Myocyte (in vitro differentiated cells): ENCODE measurements at places on chromosomes 11 and 22.
A peak's percentile ranks its signal among the peaks of the same experiment; 100 is the strongest.

- no peak for DNase-seq
Measured at GRCh38 chr11:77665240-77665965, 27.8 kb upstream of the CLNS1A start.

GRCh38 chr11:119752345-119752871 lies 23.4 kb upstream of the NECTIN1 start:
- DNase-seq: no peak

GRCh38 chr11:34603129-34604001 lies 17.5 kb upstream of the EHF start:
- DNase-seq: no peak

DNA sequence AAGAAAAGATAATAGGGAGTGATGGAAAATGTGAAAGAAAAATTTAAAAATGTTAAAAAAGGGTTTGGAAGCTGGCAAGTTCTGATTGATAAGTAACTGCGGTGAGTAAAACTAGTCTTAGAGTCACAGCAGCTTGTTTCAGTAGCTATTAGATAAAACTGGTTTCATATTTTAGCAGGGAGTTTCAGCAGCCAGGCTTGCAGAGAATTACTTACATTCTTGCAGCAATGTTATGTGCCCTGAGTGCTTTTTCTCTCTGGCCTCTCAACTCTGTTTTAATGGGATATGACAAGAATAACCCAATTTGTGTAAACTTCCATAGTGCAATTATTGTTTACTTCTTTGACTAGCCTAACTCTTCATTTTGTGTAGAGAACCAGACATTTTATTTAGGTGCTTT lies 33.6 kb downstream of the PPME1 start:
- DNase-seq: no peak

DNA sequence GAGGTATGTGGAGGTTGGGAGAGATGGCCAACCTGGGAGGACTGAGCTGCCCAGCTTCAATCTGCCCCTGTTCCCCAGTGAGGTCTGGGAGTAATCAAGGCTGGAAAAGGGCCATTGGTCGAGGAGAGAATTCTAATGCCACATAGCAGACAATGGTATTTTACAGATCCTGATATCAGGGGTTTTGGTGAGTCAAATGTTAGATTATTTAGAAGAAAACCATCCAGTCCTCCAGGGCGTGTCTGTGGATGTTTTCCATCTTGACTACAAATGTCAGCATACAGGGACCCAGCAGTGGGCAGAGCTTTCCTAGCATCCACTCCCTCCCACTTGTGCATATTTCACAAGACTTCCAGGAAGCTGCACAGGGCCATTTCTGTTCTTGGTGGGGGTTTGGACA lies 107.9 kb downstream of the SCN3B start:
- no peak for DNase-seq

GRCh38 chr11:94513091-94513490 lies 830 bp downstream of the C11orf97 start:
- no peak for DNase-seq

- DNase-seq: no peak
Measured at GRCh38 chr11:73152086-73152853, 10.2 kb upstream of the FCHSD2 start.

- DNase-seq: no peak
Measured at GRCh38 chr11:83493917-83494316, 207.8 kb upstream of the CCDC90B start.

- DNase-seq: peak; percentile 9
Measured at GRCh38 chr11:112226831-112227401, 688 bp downstream of the PTS start.

DNA sequence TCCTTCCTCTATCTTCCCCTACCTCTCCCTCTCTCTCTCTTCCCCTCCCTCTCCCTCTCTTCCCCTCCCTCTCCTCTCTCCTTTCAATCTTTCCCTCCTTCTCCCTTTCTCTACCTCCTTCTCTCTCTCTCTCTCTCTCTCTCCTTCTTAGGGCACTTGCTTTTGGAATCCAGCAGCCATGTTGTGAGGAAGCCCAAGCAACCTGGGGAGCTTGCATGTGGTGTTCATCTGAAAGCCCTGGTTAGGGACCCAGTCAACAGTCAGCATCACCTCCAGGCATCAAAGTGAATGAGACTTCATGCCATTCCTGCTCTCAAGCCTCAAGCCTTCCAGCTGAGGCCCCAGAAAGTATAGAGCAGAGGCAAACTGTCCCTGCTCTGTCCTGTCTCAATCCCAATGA lies 65.6 kb upstream of the SHISAL1 start:
- no peak for DNase-seq

GRCh38 chr11:91932151-91932821 lies 292.3 kb upstream of the FAT3 start:
- no peak for DNase-seq

GRCh38 chr11:74492084-74492483 lies 1.4 kb downstream of the LIPT2 start:
- no peak for DNase-seq

DNA sequence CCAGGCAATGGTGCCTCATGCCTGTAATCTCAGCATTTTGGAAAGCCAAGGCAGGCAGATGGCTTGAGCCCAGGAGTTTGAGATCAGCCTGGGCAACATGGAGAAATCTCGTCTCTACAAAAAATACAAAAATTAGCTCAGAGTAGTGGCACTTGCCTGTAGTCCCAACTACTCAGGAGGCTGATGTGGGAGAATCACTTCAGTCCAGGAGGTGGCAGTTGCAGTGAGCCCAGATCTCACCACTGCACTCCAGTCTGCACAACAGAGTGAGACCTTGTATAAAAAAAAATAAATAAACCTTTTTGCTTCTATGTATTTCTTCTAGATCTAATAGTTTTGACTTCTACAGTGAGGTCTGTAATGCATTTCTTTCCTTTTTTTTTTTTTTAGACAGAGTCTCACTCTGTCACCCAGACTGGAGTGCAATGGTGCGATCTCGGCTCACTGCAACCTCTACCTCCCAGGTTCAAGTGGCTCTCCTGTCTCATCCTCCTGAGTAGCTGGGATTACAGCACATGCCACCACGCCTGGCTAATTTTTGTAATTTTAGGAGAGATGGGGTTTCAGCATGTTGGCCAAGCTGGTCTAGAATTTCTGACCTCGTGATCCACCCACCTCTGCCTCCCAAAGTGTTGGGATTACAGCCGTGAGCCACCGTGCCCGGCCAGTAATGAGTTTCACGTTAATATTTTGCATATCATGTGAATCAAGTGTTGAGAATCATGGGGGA lies 18.1 kb upstream of the RDX start:
- no peak for DNase-seq

- no peak for DNase-seq
Measured at GRCh38 chr11:20051469-20052399, 108.5 kb downstream of the DBX1 start.

- DNase-seq: no peak
Measured at GRCh38 chr11:3954448-3955298, 99.2 kb downstream of the STIM1 start.

- no peak for DNase-seq
Measured at GRCh38 chr11:99670067-99670676, 649.4 kb downstream of the CNTN5 start.

GRCh38 chr11:32613500-32614151 lies 30.0 kb downstream of the EIF3M start:
- no peak for DNase-seq

DNA sequence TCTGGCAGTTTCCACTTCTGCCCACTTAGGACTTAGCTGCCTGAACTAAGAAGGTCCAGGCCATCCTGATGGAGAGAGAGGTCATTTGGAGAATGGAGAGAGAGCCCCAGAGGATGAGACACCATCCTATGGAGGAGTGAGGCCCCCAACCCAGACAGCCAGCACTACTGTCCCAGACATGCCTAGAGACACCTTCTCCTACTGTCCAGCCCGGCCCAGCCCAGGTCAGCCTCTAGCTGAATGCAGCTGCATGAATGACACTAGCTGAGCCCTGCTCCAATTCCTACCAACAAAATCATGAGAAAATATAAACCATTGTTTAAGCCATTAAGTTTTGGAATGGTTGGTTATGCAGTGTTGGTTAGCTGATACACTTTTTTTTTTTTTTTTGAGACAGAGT lies 47.4 kb downstream of the APOL3 start:
- no peak for DNase-seq

GRCh38 chr11:2259466-2259830 lies 10.9 kb downstream of the ASCL2 start:
- DNase-seq: no peak

GRCh38 chr22:23522623-23523251 lies 57.4 kb downstream of the IGLL1 start:
- DNase-seq: no peak

- DNase-seq: no peak
Measured at GRCh38 chr11:74311352-74311926, at the start of gene P4HA3. P4HA3 (minus strand) TSS chr11:74311640; CDS start chr11:74311611, 29 bp downstream.

GRCh38 chr11:29025001-29025400 lies 916.8 kb downstream of the METTL15 start:
- DNase-seq: no peak

DNA sequence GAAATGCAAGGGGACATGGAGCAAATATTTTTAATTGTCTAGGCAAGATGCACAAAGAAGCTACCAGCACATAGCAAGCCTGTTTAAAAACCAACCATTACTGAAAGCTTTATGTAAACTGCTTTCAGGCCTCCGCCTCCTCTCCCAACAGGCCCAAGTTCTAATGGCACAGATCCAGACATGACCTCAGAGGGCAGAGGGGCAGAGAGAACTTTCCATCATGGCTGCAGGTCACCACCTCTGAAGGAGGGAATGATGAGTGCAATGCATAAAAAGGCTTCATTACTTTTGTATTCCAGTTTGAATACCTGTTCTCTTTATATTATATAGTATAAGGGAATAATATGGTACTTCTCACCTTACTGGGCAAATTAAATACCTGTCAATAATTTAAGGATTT lies 15.2 kb downstream of the DDX17 start:
- DNase-seq: peak; percentile 53

- DNase-seq: peak; percentile 21
Measured at GRCh38 chr22:41288245-41288946, 2.4 kb upstream of the RANGAP1 start.

GRCh38 chr22:43319661-43320486 lies 23.3 kb downstream of the SCUBE1 start:
- DNase-seq: no peak

GRCh38 chr22:43670513-43670912 lies 141.6 kb downstream of the EFCAB6 start:
- no peak for DNase-seq

DNA sequence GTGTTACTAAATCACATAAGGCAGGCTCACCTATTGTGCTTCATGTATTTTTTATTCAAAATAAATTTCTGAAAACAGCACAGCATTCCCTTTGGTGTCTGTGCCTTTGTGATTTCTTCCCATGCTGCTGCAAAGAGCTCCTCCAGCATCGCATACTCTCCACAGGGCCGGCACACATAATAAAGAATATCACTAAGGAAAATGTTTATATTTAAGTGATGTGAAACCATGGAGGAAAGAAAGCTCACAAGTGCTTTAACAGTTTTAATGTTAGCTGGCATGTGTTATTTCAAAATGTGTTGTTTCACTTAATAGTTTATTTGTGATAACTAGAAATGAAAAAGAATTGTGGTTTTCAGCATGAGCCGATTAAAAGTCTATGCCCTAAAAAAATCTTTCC lies 241.3 kb upstream of the ANO3 start:
- DNase-seq: no peak

DNA sequence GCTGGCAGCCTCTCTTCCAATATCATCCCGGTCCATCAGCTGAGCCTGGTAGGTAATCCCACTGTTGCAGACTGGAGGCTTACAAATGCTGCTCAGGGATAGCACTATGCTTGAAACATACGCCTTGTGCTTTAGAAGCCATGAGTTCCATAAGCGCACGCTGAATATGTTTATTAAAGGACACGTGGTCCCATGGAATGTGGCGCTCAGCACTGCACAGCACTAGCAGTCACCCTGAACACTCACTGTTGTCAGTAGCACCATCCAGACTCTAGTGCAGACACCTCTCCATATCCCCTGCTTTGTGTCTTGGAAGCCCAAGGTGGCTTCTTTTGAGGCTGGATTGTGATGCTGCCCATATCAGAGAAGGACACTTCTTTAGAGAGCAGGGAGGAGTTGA lies 120.9 kb downstream of the MAML2 start:
- DNase-seq: no peak

GRCh38 chr11:62186195-62186594 lies 3.8 kb upstream of the SCGB1D1 start:
- no peak for DNase-seq

DNA sequence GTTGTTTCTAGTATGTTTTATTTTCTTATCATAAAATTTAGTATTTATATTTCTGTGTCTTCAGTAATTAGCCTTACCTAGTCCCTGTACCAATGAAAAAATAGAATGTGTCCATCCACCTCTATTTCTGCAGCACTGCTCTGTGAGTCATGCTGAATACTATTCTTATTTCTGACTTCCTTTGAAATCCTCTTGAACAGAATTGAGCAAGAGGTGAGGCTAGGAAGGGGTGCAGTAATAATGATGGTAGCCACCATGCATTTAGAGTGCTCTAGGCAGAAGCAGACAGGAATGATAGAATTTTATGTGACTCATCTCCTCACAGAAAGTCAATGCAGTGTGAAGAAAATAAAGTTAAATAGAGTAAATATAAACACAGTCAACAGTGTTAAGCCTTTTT lies 60.0 kb downstream of the OR10A6 start:
- DNase-seq: no peak

DNA sequence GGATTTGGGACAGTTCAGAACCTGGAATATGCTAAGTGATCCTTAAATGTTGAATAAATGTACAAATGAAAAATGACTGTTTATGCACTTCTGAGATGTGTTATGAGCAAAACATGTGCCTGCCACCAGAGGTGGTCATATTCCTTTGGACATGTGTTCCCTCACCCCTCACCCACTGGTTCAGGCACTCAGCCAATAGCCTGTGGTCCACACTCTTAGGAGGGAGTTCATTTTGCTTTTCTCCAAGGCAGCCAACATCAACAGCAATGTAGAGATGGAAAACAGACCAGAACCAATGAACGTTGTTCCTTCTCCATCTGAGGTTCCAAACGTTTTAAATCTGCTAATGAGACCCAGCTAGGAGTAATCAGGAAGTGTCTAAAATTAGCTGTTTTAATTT lies 44.0 kb downstream of the RPUSD4 start:
- peak; percentile 73 for DNase-seq
